ENCODE measurements at places on chromosomes 5 and 9. TPM values are rescaled to one million over a fixed set of nuclear protein-coding genes. Genes with fewer than 3 reads are reported as not detected.

Gene ECSCR
- 0.36 TPM for total RNA-seq

GRCh38 chr9:115164511-115164974, 46.6 kb upstream of the TNC start:
- peak; percentile 65 for DNase-seq

DNA sequence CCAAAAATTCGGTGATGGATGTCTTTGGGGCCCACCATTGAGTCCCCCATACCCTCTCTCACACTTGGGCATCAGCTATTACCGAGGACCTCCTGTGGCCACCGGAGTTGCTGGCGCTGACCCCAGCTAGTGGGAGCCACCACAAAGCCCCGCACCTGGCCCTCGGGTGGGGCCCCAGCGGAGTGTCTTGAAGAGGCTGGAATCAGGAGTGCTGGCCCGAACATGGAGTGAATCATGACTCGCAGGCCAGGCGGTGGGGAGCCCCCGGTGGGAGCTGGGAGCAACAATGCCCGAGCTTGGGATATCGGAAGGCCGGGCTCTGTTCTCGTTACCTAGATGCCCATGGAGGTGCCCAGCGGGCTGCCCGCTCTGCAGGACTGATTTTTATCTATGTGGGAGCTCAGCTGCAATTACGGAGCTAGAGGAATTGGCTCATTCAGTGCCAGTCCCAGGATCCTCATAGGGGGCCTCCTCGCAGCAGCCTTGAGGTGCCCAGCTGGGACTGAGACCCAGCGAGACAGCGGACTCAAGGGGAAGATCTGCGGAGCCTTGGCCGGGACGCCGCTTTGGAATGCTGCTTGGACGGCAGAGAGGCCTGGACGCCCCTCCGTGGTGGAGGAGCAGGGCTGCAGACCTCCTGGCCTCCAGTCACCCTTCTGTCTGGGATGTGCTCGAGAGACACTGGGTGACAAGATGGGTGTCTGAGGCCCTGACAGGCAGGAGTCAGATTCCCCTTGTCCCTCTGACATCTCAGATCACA, 70.8 kb downstream of the PSMB7 start:
- DNase-seq, result no peak

- DNase-seq, result no peak
These were observed 82.6 kb downstream of the PRELID2 start for GRCh38 chr5:145752534-145752933.

- peak; percentile 17 for DNase-seq
These were observed 43.3 kb upstream of the ALDH1A1 start for GRCh38 chr9:72996114-72996513.

GRCh38 chr5:39448506-39449128, 23.8 kb upstream of the DAB2 start:
- peak; percentile 58 for DNase-seq

DNA sequence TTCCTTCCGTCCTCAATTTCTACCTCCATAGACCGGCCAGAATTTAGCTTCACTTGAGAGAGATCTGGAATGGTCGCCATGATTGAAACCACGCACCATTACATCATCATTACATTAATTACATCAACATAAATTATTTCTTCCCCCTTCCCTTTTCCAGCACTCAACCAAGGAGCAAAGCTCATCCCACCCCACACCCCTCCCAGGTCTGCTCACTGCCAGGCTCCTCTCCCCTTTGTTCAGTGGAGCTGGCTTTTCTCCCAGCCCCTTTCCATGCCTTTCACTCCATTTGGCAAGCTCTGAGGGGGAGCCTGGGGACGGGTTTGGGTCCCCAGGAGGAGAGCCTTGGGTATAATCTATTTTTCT, 8.4 kb downstream of the RACK1 start:
- DNase-seq, result no peak
